ENCODE measurements at places on chromosomes 7 and 10. TPM values are rescaled to one million over a fixed set of nuclear protein-coding genes. Genes with fewer than 3 reads are reported as not detected.

The EBF3 gene
- polyA plus RNA-seq, result not detected

The SPDYE2 gene
- polyA plus RNA-seq, result 0.58 TPM

The CHN2 gene
- not detected for polyA plus RNA-seq

The SCART1 gene
- polyA plus RNA-seq, result not detected

The PDK4 gene
- polyA plus RNA-seq, result 3.8 TPM

The ZDHHC6 gene
- polyA plus RNA-seq, result 44.6 TPM

The FIS1 gene
- 250 TPM for polyA plus RNA-seq

The ERV3-1 gene
- 4.3 TPM for polyA plus RNA-seq

The CDNF gene
- polyA plus RNA-seq, result 1.3 TPM

The MACROH2A2 gene
- not detected for polyA plus RNA-seq

The CYP3A7 gene
- polyA plus RNA-seq, result not detected

The PLXDC2 gene
- 0.48 TPM for polyA plus RNA-seq

The CRYGN gene
- not detected for polyA plus RNA-seq

The PNLIPRP1 gene
- not detected for polyA plus RNA-seq

The PCBD1 gene
- polyA plus RNA-seq, result 6.1 TPM

The ZCCHC24 gene
- polyA plus RNA-seq, result 0.54 TPM

The SPDYE5 gene
- polyA plus RNA-seq, result 0.26 TPM

The IKZF1 gene
- polyA plus RNA-seq, result 347 TPM

The DENND2A gene
- not detected for polyA plus RNA-seq

The FGL2 gene
- polyA plus RNA-seq, result 5.4 TPM

The OR2A7 gene
- polyA plus RNA-seq, result 0.56 TPM

The LEP gene
- polyA plus RNA-seq, result not detected

The TSPAN13 gene
- 241 TPM for polyA plus RNA-seq

The LIPN gene
- polyA plus RNA-seq, result not detected

The NODAL gene
- not detected for polyA plus RNA-seq

The FOXP2 gene
- polyA plus RNA-seq, result not detected

The KCNH2 gene
- not detected for polyA plus RNA-seq

The MMD2 gene
- not detected for polyA plus RNA-seq

The MBL2 gene
- not detected for polyA plus RNA-seq

The PAPOLB gene
- polyA plus RNA-seq, result not detected

The DDX21 gene
- polyA plus RNA-seq, result 14.0 TPM

The CFAP70 gene
- polyA plus RNA-seq, result 0.18 TPM

The KIAA1217 gene
- not detected for polyA plus RNA-seq

The BRAT1 gene
- 18.6 TPM for polyA plus RNA-seq

The UPK3BL2 gene
- polyA plus RNA-seq, result 2.1 TPM

The VSIR gene
- polyA plus RNA-seq, result 60.1 TPM

The CAMK2B gene
- polyA plus RNA-seq, result not detected

The CLRN3 gene
- polyA plus RNA-seq, result not detected

Measured in naive B cell (primary cell).